Activated T-helper 9 cell treated with anti-CD3 and anti-CD28 coated beads, Interleukin-2, amount 50 U/mL, for 16 hours (primary cell): ENCODE measurements at places on chromosomes 4 and X.
A peak's percentile ranks its signal among the peaks of the same experiment; 100 is the strongest.

DNA sequence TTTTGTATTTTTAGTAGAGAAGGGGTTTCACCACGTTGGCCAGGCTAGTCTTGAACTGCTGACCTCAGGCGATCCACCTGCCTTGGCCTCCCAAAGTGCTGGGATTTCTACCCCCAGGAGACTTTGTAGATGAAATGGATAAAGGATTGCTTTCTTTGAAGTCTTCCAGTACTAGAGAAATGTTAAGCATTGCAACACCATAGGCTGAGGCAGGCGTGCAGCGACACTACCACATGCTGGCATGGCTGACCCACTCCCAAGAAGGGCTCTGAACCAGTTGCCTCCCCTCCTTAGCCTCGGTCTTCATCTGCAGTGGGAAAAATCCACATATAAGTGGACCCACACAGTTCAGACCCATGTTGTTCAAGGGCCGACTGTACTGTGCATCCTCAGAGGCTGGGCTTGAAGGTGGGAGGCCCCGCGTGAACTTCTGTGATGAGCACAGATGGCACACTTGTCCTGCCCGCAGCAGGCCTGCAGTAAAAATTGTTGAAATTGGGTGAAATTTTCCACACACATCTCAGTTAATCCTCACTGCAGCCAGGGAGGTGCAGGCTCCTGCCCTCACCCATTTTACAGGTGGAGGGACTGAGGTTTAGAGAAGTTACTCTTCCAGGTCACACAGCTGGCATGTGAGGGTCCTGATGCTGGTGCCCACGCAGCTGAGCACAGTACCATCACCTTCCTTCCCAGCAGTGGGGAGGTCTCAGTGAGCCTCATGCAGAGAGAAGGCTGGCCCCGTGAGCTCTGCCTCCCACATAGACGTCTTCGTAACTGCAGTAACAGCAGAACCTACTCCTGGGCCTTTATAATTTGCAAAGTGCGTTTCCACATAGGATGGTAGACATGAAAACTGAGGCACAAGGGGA lies 35.5 kb downstream of the HTRA3 start:
- no peak for DNase-seq

DNA sequence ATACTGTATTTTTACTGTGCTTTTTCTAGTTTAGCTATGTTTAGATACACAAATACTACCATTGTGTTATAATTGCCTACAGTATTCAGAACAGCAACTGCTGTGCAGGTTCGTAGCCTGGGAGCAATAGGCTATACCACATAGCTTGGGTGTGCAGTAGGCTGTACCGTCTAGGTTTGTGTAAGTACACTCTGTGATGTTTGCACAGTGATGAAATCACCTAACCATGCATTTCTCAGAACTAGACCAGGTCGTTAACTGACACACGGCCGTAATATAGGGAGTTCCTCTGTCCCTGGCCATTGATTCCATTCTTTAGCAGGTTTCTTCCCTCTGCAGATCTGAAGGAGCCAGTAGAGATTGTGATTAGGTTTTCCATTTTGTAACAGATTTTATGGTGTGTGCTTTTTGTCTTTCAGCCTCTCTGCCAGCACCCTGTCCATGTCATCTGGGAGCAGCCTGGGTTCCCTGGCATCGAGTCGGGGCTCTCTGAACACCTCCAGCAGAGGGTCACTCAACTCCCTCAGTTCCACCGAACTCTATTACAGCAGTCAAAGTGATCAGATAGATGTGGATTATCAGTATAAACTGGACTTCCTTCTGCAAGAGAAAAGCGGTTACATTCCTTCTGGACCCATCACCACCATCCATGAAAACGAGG lies 59.5 kb downstream of the CLDN22 start:
- no peak for DNase-seq

DNA sequence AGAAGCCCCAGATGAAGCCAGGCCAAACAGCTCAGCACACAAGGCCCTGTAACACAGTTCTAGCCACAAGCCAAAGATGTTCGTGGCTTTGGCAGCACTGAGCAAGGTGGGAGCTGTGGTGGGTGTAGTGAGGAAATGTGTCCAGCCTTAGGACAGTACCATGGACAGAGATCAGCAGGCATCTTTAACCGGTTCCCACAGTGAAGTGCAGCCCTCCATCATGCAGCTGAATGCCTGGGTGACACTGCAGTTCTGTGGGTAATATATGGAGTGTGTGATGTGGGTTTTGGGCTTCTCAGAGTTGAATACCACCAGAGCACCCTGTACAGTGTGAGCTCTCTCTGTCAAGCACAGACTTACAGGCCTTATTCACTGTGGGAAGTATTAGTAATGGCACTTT lies 6.0 kb upstream of the NEXMIF start:
- no peak for DNase-seq

DNA sequence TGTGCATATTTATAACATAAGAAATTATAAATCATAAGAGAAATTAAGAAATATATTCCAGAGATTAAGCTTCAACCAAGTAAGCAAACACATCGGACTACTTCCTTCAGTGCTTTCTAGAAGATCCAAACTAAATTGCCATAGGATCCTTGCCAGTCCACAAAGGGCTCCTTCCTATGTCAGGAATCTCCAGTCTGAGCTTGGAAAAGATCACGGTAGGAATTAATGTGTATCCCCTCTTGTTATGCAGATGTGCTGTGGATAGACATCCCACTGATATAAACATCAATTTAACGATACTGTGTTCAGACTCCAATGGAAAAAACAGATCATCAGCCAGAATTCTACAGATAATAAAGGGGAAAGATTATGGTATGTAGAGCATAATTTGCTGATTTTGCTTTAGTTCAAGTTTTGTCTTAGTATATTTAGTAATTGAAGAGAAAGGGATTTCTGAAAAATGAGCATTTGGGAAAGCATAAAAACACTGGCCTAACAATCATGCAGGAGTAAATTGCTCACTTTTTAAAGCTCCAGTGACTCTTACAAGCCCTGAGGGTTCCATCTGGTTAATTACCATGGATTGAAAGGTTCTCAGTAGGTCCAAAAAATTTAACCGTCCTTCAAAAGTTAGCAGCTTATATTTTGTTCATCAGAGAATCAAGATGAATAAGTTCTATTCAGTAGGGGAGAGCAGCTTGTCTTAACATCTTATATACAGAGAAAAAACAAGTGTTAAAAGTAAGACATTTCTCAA lies 65.9 kb downstream of the HHIP start:
- DNase-seq, result no peak

GRCh38 chr4:28179126-28179525 lies 1318.5 kb downstream of the STIM2 start:
- no peak for DNase-seq

GRCh38 chr4:171279131-171279530 lies 534.1 kb upstream of the GALNTL6 start:
- no peak for DNase-seq

GRCh38 chr4:127000110-127000509 lies 632.6 kb upstream of the INTU start:
- DNase-seq, result no peak

- peak; percentile 13 for DNase-seq
Observed at GRCh38 chrX:150731795-150732194, 38.6 kb downstream of the MTMR1 start.

DNA sequence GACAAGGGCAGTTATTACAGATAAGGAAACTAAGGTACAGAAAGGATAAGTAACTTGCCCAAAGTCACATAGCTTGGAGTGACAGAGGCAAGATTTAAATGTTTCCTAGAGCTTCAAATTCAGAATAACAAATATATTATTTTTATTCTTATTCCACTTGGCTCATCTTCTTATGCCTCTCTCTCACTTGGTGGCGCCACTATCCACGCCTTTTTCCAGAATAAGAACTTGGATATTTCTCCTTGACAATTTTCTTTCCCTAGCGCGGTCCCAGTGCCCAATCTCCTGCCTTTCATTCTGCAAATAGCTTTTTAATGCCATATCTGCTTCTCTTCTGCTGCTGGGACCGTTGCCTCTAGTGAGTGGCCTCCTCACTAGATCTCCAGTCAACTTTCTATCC lies 78.5 kb downstream of the MSN start:
- DNase-seq, result no peak

- DNase-seq, result no peak
Observed at GRCh38 chr4:183989461-183989860, 84.4 kb downstream of the STOX2 start.

DNA sequence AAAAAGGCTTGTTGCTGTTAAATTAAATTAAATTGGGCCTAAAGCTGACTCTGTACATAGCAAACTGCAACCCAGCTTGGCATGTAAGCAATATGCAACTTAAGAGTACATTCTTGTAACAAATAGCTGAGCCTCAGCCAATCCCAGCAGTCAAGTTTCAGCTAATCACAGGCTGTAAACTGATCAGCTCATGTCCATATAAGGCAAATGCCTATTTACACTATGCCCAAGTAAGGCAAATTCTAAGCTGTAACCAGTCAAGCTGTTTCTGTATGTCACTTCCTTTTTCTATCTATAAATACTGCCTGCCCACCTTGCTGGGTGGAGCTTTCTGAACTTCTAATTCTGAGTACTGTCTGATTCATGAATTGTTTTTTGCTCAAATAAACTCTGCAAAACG lies 429.1 kb upstream of the FTHL17 start:
- no peak for DNase-seq

DNA sequence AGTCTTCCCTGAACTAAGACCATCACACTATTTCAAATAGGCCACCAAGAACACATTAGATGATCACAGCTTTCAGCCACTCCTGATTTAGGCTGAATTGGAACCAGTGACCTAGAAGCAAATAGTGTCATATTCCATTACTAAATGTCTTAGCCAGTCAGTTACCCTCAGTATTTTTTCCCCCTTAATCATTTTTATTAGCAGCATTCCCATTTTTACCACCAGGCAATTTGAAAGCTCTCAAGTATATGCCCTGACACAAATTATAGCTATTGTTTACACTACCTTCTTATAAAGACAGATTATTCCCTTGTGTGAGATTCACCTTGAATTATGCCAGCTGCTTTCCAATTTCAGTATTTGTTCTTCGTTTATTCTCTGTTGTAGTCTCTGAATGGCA lies 1146.9 kb downstream of the PDHA2 start:
- DNase-seq, result no peak

DNA sequence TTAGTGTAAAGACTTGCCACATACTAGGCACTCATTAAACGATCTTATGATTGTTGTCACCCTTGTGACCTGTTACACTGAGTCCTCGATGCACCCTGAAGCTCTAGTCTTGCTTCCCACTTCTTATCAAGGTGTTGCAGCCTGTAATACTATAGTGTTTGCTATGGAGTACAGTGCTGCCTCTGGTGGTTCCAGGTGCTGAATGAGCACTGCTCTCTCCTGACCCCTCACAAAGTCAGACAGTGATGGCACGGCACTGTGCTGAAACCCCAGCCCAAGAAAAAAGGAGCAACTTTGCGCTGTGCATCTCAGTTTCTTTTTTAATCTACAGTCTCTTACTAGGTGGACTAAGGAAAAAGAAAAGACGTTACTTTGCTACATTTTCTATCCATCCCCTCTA lies 106.3 kb downstream of the GC start:
- DNase-seq, result no peak

DNA sequence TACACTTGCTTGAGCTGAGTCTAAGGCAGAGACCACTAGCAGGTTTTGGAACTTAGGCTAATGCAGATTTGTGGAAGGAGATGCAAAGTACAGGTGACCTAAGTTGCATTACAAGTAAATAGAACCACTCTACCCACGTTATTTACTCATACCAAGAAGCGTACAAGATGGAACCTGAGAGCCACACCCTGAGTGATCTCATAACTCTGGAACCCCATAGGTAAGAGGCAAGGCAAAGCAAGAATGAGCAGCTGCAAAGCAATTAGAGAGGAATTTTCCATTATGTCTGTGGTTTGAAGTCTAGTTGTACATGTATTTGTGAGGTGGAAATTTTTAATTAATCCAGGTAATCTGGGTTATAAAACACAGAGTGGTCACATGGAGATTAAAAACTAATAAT lies 55.4 kb downstream of the CC2D2A start:
- DNase-seq, result no peak

- no peak for DNase-seq
Observed at GRCh38 chr4:67512501-67512900, 32.8 kb downstream of the CENPC start.

- DNase-seq, result no peak
Observed at GRCh38 chrX:12702509-12703091, 88.6 kb upstream of the PRPS2 start.

- no peak for DNase-seq
Observed at GRCh38 chr4:140719686-140720085, 36.5 kb downstream of the TBC1D9 start.

GRCh38 chrX:71105628-71106027 lies 912 bp downstream of the CXorf65 start:
- DNase-seq, result no peak

DNA sequence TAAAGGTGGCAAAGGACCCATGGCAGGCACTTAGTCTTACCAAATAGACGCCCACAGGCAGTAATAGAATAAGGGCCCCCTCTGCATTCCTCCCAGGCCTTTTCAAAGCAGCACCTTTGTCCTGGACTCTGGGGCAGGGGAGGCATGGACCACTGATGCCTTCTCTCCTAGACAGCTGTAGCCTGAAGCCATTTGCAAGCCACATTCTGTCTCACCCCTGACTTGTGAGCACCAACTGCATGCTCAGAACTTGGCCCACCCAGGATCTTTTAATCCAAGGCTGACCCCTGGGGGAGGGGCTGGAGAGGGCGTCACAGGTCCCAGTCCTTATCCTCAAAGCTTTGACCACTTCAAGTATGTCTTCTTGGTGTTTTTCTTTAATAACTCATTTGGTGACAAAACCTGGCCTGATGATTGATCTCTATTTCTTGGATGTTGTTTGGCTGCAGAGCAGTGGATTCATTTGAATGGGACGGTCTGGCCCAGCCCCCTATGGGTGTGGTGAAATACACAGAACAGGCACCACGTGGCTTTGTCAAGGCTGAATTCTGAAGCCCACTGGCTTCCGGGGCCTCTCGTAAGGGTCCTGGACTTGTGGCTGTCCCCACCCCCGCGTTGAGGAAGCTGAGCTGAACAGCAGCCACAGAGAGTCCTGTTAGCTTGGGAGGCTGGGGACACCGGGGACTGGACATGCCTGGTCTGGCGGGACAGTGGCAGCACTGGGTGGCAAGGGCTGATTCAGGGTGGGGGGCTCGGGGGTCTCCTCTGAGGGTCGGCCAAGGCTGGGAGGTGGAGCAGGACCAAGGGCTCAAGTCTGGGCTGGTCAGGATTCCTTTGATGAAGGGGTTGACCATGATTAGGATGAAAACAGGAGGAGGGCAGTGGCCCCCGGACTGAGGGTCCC lies 36.6 kb downstream of the ADRA2C start:
- no peak for DNase-seq

GRCh38 chr4:566508-567295 lies 9.4 kb downstream of the TMEM271 start:
- DNase-seq, result no peak

DNA sequence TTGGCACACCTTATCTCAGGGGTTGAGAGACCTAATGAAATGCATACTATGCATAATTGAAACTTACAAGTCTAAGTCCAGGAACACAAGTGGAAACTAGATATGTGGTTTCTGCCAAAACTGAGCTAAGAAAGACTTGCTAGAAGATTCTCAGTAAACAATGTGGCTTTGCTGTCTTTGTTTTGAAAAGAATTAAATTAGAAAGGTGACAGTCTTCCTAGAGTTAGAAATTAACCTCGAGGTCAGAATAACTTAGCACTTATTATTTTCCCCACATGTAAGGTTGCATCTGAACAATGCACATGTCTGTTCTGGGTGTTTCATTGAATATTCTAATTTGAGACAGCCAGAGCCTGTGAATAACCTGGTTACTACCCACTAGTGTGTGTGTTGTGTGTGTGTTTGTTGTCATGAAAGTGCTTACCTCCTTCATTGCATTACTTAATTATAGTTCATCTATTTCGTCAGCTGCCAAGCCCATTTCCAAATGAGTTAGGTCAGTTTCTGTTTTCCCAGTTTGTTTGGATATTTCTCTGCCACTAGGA lies 1.5 kb downstream of the EREG start:
- no peak for DNase-seq
